Neural progenitor cell (in vitro differentiated cells): ENCODE measurements at places on chromosomes 7 and 10. TPM values are rescaled to one million over a fixed set of nuclear protein-coding genes. Genes with fewer than 3 reads are reported as not detected.

The HECW1 gene
- total RNA-seq = 0.11 and 0.28 TPM in 2 replicates

GRCh38 chr7:17070231-17070708, 188.5 kb upstream of the AGR3 start:
- H3K27me3 ChIP-seq = no peaks in the 10 kb centered on the region
- H3K27ac ChIP-seq = no peak overlapping the region
- H3K4me1 ChIP-seq = no peaks in the 10 kb centered on the region
- H3K4me3 ChIP-seq = no peak overlapping the region
- DNase-seq = no peak

DNA sequence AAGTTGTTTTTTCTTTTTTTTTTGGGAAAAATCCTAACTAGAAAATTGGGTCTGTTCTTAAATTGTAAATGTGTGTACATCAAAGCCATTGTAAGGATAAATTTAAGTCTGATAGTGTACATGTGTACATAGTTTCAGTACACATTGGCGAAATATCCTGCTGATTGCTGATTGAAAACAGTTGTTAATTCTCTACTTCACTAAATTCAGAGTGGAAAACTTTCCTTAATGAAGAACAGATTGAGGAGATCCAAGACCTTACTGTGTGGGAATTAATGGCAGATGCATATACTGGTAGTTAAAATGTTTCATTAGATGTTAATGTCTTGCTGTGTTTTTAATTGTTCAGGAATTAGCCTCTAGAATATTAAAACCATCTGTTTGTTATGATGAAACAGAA, 506.0 kb downstream of the AUTS2 start:
- no peak overlapping the region for H3K4me3 ChIP-seq
- no peak overlapping the region for H3K27ac ChIP-seq
- no peak for DNase-seq
- H3K27me3 ChIP-seq = no peaks in the 10 kb centered on the region
- peaks cover 3% of the 10 kb centered on the region for H3K4me1 ChIP-seq
- no peaks in the 10 kb centered on the region for H3K36me3 ChIP-seq

DNA sequence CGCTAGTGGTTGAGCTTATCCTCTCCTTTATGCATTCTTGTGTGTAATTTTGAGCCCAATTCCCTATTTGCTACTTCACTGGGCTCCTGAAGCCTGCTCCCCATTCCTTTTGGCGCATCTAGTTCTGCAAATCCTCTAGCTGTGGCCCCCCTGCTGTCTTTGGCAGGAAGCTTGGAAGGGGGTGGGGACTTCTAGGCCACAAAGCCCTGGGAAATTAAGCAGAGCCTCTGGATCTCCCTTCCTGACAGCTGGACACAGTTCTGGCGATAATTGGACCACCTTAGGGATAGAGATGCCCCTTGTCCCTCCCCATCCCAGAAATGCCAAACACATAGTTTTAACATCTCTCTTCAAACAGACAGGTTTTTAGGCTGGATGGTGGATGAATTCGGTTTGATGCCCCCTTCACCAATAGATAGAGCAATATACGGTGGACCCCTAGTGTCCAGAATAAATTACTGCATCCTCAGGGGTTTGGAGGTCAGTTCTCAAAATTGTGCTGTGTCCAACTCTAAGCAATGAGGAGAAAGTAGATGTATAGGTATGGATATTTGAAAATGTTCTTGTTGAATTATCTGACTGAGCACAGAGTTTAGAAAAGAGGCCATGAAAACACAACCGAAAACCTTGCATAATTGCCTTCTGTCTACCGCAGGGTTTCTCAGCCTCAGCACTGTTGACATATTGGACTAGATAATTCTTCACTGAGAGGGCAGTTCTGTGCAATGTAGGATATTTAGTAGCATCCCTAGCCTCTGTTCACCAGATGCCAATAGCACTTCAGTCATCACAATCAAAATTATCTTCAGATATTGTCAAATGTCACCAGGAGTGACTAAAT, 75.5 kb downstream of the PAPSS2 start:
- peak overlapping the region; percentile 24 for H3K27ac ChIP-seq
- peak overlapping the region; percentile 40 for H3K4me3 ChIP-seq
- peak; percentile 93 for DNase-seq
- H3K27me3 ChIP-seq = no peaks in the 10 kb centered on the region

The ZMIZ2 gene
- total RNA-seq = 7.6 and 19.5 TPM in 2 replicates

The EGFR gene
- total RNA-seq = 4.6 and 4.7 TPM in 2 replicates

DNA sequence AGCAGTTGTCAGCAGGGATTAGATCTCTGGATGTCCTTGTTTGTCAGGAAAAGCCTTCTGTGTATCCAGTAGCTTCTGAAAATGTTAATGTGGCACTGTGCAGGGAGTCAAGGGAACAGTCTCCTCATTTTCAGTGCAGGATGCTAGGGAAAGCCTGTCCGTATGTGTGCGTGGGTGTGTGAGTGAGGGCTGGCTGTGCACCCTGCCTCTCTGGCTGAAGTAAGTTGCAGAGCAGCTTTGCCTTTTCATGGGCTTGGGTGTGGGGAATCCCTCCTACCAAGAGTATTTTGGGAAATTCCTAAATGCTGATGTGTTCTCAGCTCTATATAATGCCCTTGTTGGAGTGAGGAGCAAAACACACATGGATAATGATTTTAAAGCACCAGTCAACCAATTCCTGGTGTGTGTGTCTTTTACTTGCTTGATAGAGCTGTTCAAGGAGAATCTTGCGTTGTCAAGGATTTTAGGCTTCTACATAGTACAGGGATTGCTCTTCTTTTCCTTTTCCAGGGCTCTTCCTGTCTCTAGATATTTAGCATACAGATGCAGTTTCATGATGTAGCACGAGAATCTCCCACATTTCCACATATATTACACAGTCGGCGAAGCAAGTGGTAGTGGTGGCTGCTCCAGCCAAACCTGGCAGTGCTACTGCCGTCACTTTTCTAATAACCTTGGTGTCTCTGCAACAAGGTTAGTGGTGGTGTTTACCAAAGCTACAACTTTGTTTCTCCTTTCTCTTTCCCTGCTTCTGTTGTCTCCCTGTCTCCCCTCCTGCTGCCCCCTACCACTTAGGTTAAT, 92.8 kb downstream of the MCU start:
- peaks cover 33% of the 10 kb centered on the region for H3K4me1 ChIP-seq
- H3K4me3 ChIP-seq = no peak overlapping the region
- H3K27me3 ChIP-seq = no peaks in the 10 kb centered on the region
- no peaks in the 10 kb centered on the region for H3K36me3 ChIP-seq
- peak overlapping the region; percentile 13 for H3K27ac ChIP-seq

DNA sequence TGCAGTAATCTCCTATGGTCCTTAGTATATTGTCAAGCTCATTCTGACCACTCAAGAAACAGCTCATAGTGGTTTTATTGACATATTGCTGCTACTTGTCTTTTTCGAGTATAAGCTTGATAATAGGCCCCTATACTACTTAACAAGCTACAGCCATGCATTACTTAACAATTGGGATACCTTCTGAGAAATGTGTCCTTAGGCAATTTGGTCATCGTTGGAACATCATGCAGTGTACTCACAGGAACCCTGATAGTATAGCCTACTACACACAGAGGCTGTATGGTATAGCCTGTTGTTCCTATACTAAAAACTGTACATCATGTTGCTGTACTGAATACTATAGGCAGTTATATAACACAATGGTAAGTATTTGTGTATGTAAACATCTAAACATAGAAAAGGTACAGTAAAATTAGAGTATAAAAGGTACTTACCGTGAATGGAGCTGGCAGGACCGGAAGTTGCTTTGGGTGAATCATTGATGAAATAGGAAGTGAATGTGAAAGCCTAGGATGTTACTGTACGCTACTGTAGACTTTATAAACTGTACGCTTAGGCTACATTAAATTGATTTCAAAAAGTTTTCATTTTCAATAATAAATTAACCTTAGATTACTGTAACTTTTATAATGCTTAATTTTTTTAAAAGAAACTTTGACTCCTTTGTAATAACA, 160.9 kb downstream of the LRRC4 start:
- no peaks in the 10 kb centered on the region for H3K27me3 ChIP-seq
- peaks cover 18% of the 10 kb centered on the region for H3K4me1 ChIP-seq
- H3K36me3 ChIP-seq = no peaks in the 10 kb centered on the region
- no peak overlapping the region for H3K27ac ChIP-seq
- DNase-seq = no peak

GRCh38 chr10:76297780-76298281, 866.4 kb downstream of the LRMDA start:
- peaks cover 32% of the 10 kb centered on the region for H3K4me1 ChIP-seq
- H3K27me3 ChIP-seq = no peaks in the 10 kb centered on the region
- no peak overlapping the region for H3K27ac ChIP-seq
- DNase-seq = peak; percentile 59
- H3K36me3 ChIP-seq = no peaks in the 10 kb centered on the region

The HSPA12A gene
- 5.3 and 5.6 TPM in 2 replicates for total RNA-seq

DNA sequence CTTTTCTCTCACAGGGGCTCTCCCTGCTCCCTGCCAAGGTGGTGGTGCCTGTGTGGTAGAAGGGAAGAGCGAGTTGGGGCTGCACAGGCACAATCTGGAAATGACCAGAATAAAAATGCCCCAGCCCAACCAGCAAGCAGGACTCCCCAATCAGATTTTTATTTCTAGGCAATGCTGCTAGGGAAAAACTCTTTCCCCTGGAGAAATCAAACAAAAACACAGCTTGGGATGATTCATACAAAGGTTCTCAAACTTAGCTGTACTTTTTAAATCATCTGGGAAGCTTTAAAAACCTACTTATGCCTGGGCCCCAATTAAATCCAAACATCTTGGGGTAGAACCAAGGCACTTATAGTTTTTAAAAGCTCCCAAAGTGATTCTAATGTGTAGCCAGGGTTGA, 243.2 kb downstream of the HTR7 start:
- H3K36me3 ChIP-seq = no peaks in the 10 kb centered on the region
- no peak overlapping the region for H3K4me3 ChIP-seq
- no peaks in the 10 kb centered on the region for H3K4me1 ChIP-seq
- no peak overlapping the region for H3K27ac ChIP-seq

- no peaks in the 10 kb centered on the region for H3K27me3 ChIP-seq
- H3K36me3 ChIP-seq = no peaks in the 10 kb centered on the region
- DNase-seq = no peak
- H3K4me1 ChIP-seq = peaks cover 7% of the 10 kb centered on the region
Observed at GRCh38 chr10:78691301-78692030, 377.3 kb upstream of the ZMIZ1 start.

DNA sequence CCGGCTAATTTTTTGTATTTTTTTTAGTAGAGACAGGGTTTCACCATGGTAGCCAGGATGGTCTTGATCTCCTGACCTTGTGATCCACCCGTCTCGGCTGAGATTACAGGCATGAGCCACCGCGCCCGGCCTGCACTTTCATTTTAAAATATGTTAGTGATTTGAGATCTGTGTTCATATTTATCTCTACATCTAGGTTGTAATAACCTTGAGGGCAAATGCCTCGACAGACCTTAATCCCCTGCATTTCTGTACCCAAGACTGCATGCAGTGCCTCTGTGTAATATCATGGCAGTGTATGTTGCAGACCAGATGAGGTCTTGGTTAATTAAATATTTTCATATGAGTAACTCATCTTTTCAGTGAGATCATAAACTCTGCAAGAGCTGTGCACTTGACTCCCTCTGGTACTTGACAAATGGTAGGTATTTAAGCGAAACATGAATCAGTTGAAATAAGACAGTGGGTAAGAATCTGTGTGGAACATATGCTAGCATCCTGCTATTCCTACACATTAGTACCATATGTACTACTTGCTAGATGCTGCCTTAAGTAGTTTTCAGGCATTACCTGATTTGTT, 673.9 kb upstream of the ANKRD30A start:
- DNase-seq = no peak
- no peak overlapping the region for H3K4me3 ChIP-seq
- no peaks in the 10 kb centered on the region for H3K27me3 ChIP-seq
- H3K36me3 ChIP-seq = no peaks in the 10 kb centered on the region
- no peak overlapping the region for H3K27ac ChIP-seq

- no peaks in the 10 kb centered on the region for H3K4me1 ChIP-seq
- no peak overlapping the region for H3K4me3 ChIP-seq
- no peaks in the 10 kb centered on the region for H3K36me3 ChIP-seq
- DNase-seq = no peak
- H3K27ac ChIP-seq = no peak overlapping the region
Observed at GRCh38 chr10:132204078-132204780, 17.5 kb downstream of the DPYSL4 start.

DNA sequence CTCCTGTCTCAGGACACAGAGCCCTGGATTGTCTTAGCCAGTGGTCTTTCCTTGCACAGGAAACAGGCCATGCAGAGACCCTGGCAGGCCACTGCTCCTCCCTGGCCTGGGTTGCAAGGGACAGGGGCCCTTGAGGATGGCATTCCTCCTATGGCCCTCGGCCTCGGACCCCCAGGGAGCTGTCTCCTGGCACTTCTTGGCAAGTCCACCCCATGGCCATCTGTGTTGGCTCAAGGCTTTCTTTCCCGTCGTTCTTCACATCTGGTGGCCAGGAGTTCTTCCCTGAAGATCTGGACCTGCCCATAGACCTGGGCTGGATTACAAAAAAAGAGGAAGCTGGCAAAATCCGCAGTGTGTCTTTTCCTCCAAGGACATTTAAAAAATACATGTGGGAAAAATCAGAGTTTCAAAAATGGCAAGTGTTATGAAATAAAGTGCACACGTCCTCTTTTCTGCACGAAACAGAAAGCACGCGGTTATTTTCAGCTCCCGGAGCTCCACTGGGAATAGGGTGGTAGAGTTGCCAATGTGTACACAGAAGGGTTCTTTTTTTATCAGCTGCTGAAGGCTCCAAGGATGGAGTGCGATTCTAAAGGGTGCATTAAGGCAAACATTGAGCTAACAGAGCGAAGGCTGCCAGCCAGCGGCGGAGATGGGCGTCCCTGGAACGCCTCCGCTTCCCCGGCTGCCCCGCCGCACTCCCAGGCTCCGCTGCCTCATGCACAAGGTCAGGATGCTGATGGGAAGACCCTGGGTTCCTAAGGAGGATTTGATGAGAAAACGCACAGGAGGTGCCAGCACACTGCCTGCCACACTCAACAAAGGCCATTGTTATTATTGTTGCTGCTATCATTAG, 62.8 kb upstream of the FAM20C start:
- H3K4me1 ChIP-seq = no peaks in the 10 kb centered on the region
- H3K36me3 ChIP-seq = no peaks in the 10 kb centered on the region
- H3K27ac ChIP-seq = no peak overlapping the region
- DNase-seq = no peak
- no peak overlapping the region for H3K4me3 ChIP-seq

- no peak overlapping the region for H3K27ac ChIP-seq
- no peaks in the 10 kb centered on the region for H3K36me3 ChIP-seq
- H3K27me3 ChIP-seq = no peaks in the 10 kb centered on the region
- no peaks in the 10 kb centered on the region for H3K4me1 ChIP-seq
- no peak overlapping the region for H3K4me3 ChIP-seq
Observed at GRCh38 chr7:84900215-84900614, 286.6 kb downstream of the SEMA3D start.

DNA sequence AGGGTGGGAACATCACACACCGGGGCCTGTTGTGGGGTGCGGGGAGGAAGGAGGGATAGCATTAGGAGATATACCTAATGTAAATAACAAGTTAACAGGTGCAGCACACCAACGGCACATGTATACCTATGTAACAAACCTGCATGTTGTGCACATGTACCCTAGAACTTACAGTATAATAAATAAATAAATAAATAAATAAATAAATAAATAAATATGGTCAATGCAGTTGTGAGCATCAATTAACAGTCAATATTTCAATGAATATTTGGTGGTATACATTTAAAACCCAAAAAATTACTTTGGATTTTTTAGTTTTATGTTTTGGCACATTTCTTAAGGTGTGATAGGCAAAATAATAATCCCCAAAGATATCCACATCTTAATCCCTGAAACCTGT, 15.6 kb downstream of the TRDMT1 start:
- no peak for DNase-seq
- no peaks in the 10 kb centered on the region for H3K27me3 ChIP-seq
- H3K36me3 ChIP-seq = no peaks in the 10 kb centered on the region
- H3K27ac ChIP-seq = no peak overlapping the region
- H3K4me1 ChIP-seq = peaks cover 16% of the 10 kb centered on the region

The ANKRD30A gene
- total RNA-seq = not detected in 2 replicates

The LRRC4 gene
- total RNA-seq = 19.8 and 26.9 TPM in 2 replicates
